Fibroblast of villous mesenchyme (primary cell): ENCODE measurements at places on chromosomes 2 and 18. TPM values are rescaled to one million over a fixed set of nuclear protein-coding genes. Genes with fewer than 3 reads are reported as not detected.
A peak's percentile ranks its signal among the peaks of the same experiment; 100 is the strongest.

DNA sequence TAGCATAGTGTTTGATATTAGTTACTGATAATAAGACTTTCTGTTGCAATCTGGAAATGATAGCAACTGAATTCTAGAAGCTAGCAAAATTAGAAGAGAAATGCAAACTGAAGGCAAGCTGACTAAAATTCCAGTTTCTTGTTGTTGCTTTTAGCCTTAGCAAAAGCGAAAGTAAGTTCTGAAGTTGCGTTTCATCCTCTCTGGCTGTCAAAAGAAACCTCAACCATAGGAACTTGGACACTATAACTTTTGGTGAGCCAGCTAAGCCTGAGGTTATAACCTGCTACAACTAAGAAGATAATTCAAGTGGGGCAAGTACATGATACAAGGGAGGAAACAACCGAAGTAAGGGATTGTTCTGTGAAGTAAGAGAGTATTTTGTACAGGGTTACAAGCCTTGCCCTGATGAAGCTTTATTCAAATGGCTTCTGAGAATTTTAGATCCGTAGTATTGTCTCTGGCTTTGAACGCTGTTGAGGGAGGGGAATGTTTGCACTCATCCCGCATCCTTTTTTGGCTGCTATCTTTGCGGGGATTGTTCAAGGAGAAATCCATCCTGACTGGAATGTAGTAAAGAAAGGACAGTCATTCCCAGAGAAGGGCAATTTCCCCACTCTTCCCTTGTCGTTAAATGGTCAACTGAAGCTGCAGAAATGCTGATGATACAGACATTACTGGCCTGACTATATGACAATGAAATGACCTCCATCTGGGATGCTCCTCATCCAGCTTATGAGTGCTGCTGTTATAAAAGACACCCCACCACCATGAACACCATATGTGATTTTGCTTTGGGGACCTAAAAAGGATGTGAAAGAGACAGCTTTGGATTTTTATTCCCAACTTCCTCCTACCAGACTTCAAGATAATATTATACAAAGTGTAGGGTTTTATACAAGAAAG, 7.0 kb upstream of the TMX3 start:
- peak; percentile 75 for DNase-seq

DNA sequence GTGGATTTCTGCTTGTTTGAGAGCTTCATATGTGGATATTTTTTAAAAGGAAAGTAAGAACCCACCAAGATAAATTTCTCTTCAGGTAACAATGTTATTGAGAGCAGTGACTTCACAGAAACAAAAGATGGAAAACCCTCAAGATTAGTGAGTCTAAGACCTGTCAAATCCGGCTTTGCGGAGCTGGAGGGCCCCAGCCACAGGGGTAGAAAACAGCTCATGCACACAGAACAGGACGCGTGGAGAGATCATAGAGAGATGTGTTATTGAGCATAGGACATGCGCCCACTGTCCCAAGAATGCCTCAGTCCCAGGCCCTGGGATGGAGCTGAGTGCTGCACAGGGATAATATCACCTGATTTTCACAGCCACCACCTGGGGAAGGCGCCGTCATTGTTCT, 21.3 kb downstream of the EDAR start:
- DNase-seq: no peak

GRCh38 chr2:219748671-219749570, 121.5 kb downstream of the SLC4A3 start:
- no peak for DNase-seq

The ABI2 gene
- 33.5 and 58.3 TPM in 2 replicates for total RNA-seq

GRCh38 chr2:127255146-127255545, 35.0 kb upstream of the CYP27C1 start:
- no peak for DNase-seq

The MAP3K19 gene
- not detected in 2 replicates for total RNA-seq

The ETAA1 gene
- 15.5 and 17.7 TPM in 2 replicates for total RNA-seq

- DNase-seq: no peak
Observed at GRCh38 chr2:71893646-71894045, 254.0 kb downstream of the CYP26B1 start.

DNA sequence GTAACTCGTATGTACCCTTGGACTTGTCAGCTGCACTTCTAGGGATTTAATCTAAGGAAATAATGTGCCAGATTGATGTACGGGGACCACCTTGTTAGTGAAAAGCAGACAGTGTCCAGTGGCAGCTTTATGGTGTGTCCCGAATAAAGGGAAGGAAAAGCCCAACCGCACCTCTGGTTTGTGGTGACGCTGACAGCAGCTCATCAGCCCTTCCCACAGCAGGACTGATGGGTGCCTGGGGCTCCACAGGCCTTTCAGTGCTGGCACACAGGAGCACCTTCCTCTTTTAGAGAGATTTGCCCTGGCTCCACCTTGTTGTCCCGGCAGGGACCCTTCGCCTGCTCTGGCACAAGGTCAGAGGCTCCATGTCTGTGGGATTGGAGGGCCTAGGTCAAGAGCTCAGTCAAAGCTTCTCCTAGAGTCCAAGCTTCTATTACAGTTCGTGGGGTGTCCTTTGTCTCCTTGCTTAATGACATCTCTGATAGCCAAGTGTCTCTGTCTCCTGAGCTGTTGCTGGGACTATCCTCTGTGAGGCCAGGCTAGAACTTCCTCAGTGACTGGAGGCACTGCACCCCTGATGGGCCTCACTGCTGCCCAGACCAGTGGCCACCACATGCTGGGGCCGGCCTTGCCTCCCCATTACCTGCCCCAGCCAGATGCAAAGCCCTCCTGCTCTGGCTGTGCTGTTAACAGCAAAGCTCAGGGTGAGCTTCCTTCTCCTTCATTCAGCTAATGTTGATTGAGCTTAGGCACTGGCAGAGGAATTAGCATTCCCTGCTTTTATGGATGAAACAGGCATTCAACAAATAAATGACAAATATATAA, 33.0 kb upstream of the SCLY start:
- no peak for DNase-seq

- DNase-seq: peak; percentile 3
Observed at GRCh38 chr2:118371515-118371914, 283.2 kb downstream of the INSIG2 start.

GRCh38 chr2:159744363-159744762, 32.1 kb downstream of the MARCHF7 start:
- DNase-seq: peak; percentile 36

DNA sequence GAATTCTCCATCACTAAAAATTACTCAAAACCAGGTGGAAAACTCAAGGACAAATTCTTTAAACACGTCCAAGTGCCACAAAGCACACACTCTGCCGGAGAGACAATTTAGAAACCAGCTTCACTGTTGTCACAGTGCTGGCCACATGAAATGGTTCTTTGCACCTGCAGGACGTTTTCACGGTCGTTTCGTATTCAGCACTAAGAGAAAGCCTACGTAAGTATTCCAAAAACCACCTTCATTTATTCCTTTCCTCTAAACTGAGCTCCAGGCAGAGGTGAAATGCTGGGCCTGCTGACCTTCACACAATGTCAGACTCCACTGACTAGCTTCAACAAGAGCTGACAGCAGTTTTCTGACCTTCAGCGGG, 680 bp downstream of the ATP5F1A start:
- DNase-seq: no peak

DNA sequence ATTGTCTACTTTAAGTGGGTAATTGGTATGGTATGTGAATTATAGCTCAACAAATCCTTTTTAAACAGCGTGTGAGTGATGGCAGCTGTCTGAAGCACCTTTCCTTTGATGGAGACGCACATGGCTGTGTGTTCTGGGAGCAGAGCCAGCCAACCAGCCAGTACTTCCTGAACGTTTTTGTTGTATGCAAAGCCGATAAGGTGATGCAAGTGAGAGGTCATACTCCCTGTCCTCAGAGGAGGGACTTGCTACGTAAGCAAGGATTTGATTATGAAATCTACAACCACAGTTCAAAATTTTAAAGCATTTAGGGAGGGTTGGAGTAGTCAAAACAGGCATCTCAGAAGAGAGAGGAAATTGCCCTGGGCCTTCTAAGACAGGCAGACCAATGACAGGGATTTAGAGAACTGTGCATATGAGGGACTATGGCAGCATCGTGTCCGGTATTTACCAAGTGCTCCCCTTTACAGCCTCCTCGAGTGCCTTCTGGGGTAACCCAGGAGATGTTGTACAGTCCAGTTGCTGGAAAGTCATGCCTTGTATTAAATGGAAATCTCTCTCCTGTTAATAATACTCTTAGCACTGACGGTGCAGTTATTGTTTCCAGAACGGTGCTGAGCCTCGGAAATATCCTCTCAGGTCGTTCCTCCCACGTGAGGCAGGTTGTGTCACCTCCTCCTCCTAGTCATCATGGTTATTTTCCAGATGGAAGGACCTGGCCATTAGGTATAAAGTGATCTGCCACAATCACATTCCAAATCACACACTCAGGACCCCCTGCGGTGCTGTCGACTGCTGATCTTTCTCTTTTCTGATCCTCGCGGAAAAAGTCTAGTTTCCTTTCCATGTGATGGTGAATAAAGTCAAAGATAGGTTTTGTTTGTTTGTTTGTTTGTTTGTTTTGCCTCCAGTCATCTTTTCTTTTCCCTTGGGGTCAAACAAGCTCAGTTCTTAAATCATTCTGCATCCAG, 28.4 kb downstream of the ARHGEF4 start:
- DNase-seq: peak; percentile 87

GRCh38 chr18:12748671-12749070, 45.8 kb downstream of the PSMG2 start:
- DNase-seq: no peak

GRCh38 chr2:128410035-128410757, 91.5 kb upstream of the HS6ST1 start:
- no peak for DNase-seq

- no peak for DNase-seq
Observed at GRCh38 chr2:96716388-96716787, 23.5 kb downstream of the LMAN2L start.

- DNase-seq: no peak
Observed at GRCh38 chr2:102677244-102678215, 58.2 kb downstream of the SLC9A2 start.

GRCh38 chr2:64982311-64982857, 6.8 kb upstream of the SLC1A4 start:
- no peak for DNase-seq

GRCh38 chr2:20674309-20674965, 7.5 kb downstream of the GDF7 start:
- no peak for DNase-seq

DNA sequence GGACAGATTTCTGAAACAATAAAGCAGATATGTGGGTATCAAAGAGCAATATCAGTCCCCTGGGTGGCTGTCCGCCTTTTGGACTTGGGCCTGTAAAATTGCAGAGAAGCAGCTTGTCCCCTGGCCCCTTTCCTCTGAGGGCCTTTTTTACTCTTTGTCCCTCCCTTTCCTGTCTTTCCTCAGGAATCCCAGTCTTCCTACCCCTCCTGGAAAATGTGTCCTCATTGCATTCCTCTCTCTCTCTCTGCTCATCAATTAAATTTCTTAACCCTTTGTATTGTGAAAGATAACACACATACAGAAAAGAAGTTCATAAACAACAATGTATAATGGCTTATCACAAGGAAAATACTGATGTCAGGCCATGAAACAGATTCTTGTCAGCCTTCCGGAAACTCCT, 3.0 kb upstream of the GRB14 start:
- DNase-seq: no peak
